Small intestine (tissue), 16 donors: ENCODE measurements at places on chromosomes 3 and 15. TPM values are rescaled to one million over a fixed set of nuclear protein-coding genes. Genes with fewer than 3 reads are reported as not detected.
A peak's percentile ranks its signal among the peaks of the same experiment; 100 is the strongest.

The CMTM6 gene
- polyA plus RNA-seq: 55.7 TPM

The GOLGA8G gene
- not detected for polyA plus RNA-seq

The CHRM5 gene
- polyA plus RNA-seq: not detected

The ITIH3 gene
- polyA plus RNA-seq: 6.7 TPM

The NR2E3 gene
- polyA plus RNA-seq: 0.89 TPM

The AP3S2 gene
- polyA plus RNA-seq: 22.7 TPM

The OXSM gene
- polyA plus RNA-seq: 25.1 TPM

The PIK3CA gene
- polyA plus RNA-seq: 5.7 TPM

The MRPS25 gene
- 159 TPM for polyA plus RNA-seq

The TP63 gene
- polyA plus RNA-seq: 0.12 TPM

The PIF1 gene
- polyA plus RNA-seq: 5.5 TPM

The RCCD1 gene
- 4.9 TPM for polyA plus RNA-seq

DNA sequence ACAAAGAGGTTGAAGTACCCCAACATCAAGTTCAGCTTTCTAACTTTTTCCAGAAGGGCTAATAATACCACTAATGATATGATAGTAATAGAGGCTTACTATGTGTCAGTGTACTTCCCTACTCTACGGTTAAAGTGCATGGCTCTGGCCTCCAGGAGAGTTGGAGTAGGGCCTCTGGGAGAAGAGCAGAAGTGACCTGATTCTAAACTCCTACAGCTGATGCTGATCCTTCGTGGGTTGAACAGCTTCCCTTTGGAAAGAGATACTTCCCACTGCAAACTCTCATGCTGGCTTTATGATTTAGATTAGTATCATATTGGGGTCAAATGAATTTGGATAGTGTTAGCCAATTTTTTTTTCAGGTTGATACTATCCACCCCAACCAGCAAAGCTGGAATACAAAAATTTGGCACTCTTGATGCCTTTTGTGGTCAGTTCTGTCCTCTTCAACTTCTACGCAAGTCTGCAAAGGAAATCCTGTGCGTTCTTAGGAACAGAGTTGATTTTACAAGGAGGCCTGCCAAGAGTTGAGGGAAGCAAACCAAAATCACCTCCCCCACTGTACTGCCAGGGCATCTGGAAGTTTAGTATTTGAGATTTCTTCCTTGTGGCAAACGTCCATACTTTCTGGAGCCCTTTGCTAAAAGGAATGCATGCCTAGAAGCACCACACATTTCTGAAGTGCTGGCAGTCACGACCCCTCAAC lies 17.8 kb downstream of the TMEM212 start:
- H3K27ac ChIP-seq: peak overlapping the region; percentile 64
- H3K27me3 ChIP-seq: no peaks in the 10 kb centered on the region
- no peak for DNase-seq
- H3K36me3 ChIP-seq: no peaks in the 10 kb centered on the region
- no peak overlapping the region for H3K4me3 ChIP-seq

GRCh38 chr3:107855710-107856109 lies 235.1 kb downstream of the CD47 start:
- H3K4me3 ChIP-seq: no peak overlapping the region
- H3K4me1 ChIP-seq: no peaks in the 10 kb centered on the region
- no peak overlapping the region for H3K27ac ChIP-seq
- H3K27me3 ChIP-seq: no peaks in the 10 kb centered on the region
- DNase-seq: peak; percentile 35

DNA sequence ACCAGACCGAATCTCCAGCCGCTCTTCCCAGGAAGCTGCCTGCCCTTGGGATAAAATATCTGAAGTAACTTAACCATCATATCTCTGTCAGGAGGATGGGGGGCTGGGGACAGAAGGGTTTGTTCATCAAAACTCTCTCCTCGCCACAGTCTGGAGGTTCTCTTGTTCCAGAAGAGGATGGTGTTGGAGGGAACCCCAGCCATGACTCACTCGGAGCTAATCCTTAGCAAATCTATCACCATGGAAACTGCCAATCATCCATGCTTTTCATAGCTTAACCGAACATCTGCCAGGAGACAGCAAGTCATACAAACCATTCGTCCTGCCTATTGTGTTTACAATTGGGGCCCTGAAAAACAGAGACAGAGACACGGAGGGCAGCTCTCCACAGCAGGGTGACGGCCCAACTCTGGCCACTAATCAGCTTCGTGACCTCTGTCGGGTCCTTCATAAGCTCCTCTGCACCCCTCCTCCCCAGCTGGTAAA lies 73.8 kb upstream of the HEG1 start:
- H3K4me3 ChIP-seq: no peak overlapping the region
- no peaks in the 10 kb centered on the region for H3K27me3 ChIP-seq
- peaks cover 4% of the 10 kb centered on the region for H3K4me1 ChIP-seq
- H3K36me3 ChIP-seq: peaks cover 28% of the 10 kb centered on the region

GRCh38 chr15:65329288-65329983 lies 25.0 kb downstream of the RNU5B-1 start:
- H3K36me3 ChIP-seq: no peaks in the 10 kb centered on the region
- no peak overlapping the region for H3K4me3 ChIP-seq
- H3K4me1 ChIP-seq: no peaks in the 10 kb centered on the region
- no peak for DNase-seq
- no peaks in the 10 kb centered on the region for H3K27me3 ChIP-seq

GRCh38 chr15:90893175-90894090 lies 9.1 kb downstream of the FES start:
- H3K4me3 ChIP-seq: no peak overlapping the region
- peaks cover 6% of the 10 kb centered on the region for H3K36me3 ChIP-seq
- H3K27me3 ChIP-seq: no peaks in the 10 kb centered on the region
- no peaks in the 10 kb centered on the region for H3K4me1 ChIP-seq
- no peak for DNase-seq

DNA sequence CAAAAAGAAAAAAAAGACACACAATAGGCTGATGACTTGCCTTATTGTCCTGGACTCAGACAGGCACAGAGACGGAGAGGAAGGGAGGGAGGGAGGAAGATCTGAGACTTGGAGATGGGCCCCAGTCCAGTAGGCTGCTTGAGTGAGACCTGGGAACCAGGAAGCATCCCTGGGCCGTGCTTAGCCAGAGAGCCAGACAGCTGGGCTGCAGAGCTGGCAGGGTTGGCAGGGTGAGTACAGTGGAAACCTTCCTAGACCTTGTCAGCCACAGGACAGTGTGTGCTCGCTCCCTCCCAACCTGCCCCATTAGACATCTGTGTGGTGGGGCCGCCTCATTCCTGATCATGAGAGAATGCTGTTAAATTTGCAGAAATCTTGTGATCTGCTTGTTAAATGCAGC lies 107.9 kb upstream of the ALDH1A3 start:
- no peak for DNase-seq
- no peaks in the 10 kb centered on the region for H3K36me3 ChIP-seq
- H3K4me3 ChIP-seq: no peak overlapping the region

GRCh38 chr15:59993041-59993750 lies 10.9 kb upstream of the FOXB1 start:
- DNase-seq: no peak
- no peaks in the 10 kb centered on the region for H3K36me3 ChIP-seq
- H3K4me1 ChIP-seq: no peaks in the 10 kb centered on the region
- peaks cover 17% of the 10 kb centered on the region for H3K27me3 ChIP-seq
- no peak overlapping the region for H3K4me3 ChIP-seq

- H3K27ac ChIP-seq: no peak overlapping the region
- DNase-seq: peak; percentile 36
- no peaks in the 10 kb centered on the region for H3K27me3 ChIP-seq
- no peaks in the 10 kb centered on the region for H3K4me1 ChIP-seq
- H3K36me3 ChIP-seq: peaks cover 19% of the 10 kb centered on the region
- H3K4me3 ChIP-seq: no peak overlapping the region
Observed at GRCh38 chr15:100635406-100636071, 33.1 kb downstream of the ASB7 start.

GRCh38 chr15:77186594-77187011 lies 115.7 kb upstream of the TSPAN3 start:
- peak; percentile 43 for DNase-seq
- H3K27me3 ChIP-seq: no peaks in the 10 kb centered on the region
- H3K4me3 ChIP-seq: no peak overlapping the region
- peaks cover under 1% of the 10 kb centered on the region for H3K36me3 ChIP-seq
- peak overlapping the region; percentile 39 for H3K27ac ChIP-seq

DNA sequence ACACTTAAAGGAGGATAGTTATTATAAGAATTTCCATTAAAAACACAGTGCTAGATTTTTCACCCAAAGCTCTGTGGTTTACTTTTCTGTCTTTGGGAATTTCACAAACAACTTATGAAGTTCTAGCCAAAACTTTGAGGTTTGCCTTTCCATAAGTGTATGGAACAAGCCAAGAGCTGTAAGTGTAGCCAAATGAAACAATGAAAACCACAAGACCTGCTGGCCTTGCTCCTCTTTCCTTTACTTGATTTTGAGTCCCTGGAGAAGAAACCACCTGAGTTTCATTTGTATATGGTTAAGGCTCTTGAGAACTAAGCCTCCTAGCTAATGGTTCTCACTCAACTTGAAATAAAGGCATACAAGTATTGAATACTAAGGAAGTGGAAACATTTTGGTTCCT lies 365.3 kb upstream of the EPHA3 start:
- H3K27ac ChIP-seq: no peak overlapping the region
- H3K4me1 ChIP-seq: no peaks in the 10 kb centered on the region
- no peaks in the 10 kb centered on the region for H3K27me3 ChIP-seq
- H3K36me3 ChIP-seq: no peaks in the 10 kb centered on the region

- peaks cover 2% of the 10 kb centered on the region for H3K36me3 ChIP-seq
- no peaks in the 10 kb centered on the region for H3K4me1 ChIP-seq
- no peak overlapping the region for H3K4me3 ChIP-seq
- no peak for DNase-seq
Observed at GRCh38 chr3:154151969-154152368, 30.8 kb downstream of the ARHGEF26 start.

DNA sequence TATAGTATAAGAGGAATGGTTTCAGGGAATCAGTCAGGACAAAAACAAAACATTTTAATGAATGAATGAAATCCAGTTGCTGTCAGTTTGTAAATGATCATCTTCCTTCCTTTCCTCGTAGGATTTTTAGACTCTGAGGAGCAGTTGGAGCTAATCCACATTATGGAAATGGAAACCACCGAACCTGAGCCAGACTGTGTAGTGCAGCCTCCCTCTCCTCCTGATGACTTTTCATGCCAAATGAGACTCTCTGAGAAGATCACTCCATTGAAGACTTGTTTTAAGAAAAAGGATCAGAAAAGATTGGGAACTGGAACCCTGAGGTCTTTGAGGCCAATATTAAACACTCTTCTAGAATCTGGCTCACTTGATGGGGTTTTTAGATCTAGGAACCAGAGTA lies 3.1 kb downstream of the TIPARP start:
- no peak for DNase-seq
- H3K36me3 ChIP-seq: peaks cover 4% of the 10 kb centered on the region
- peaks cover 18% of the 10 kb centered on the region for H3K4me1 ChIP-seq
- H3K27me3 ChIP-seq: no peaks in the 10 kb centered on the region

- no peaks in the 10 kb centered on the region for H3K36me3 ChIP-seq
- H3K27me3 ChIP-seq: no peaks in the 10 kb centered on the region
- H3K27ac ChIP-seq: peak overlapping the region; percentile 12
- H3K4me3 ChIP-seq: no peak overlapping the region
- peaks cover 21% of the 10 kb centered on the region for H3K4me1 ChIP-seq
Observed at GRCh38 chr15:77454951-77455350, 34.3 kb downstream of the HMG20A start.

- H3K27ac ChIP-seq: no peak overlapping the region
- no peaks in the 10 kb centered on the region for H3K36me3 ChIP-seq
- no peak overlapping the region for H3K4me3 ChIP-seq
- no peaks in the 10 kb centered on the region for H3K27me3 ChIP-seq
Observed at GRCh38 chr15:69656271-69657030, 203.8 kb downstream of the RPLP1 start.

GRCh38 chr3:113270068-113270467 lies 58.7 kb downstream of the BOC start:
- H3K27me3 ChIP-seq: peaks cover 5% of the 10 kb centered on the region
- no peaks in the 10 kb centered on the region for H3K4me1 ChIP-seq
- no peak for DNase-seq
- H3K4me3 ChIP-seq: no peak overlapping the region
- H3K27ac ChIP-seq: no peak overlapping the region

GRCh38 chr3:117743993-117744392 lies 1034.4 kb downstream of the TUSC7 start:
- H3K4me3 ChIP-seq: no peak overlapping the region
- H3K4me1 ChIP-seq: no peaks in the 10 kb centered on the region
- H3K27me3 ChIP-seq: no peaks in the 10 kb centered on the region
- no peak for DNase-seq

GRCh38 chr3:130976706-130977105 lies 49.9 kb downstream of the ASTE1 start:
- no peaks in the 10 kb centered on the region for H3K27me3 ChIP-seq
- H3K36me3 ChIP-seq: peaks cover 16% of the 10 kb centered on the region
- H3K27ac ChIP-seq: no peak overlapping the region
- DNase-seq: no peak
- no peak overlapping the region for H3K4me3 ChIP-seq

- H3K27me3 ChIP-seq: no peaks in the 10 kb centered on the region
- H3K4me1 ChIP-seq: no peaks in the 10 kb centered on the region
- DNase-seq: no peak
- H3K4me3 ChIP-seq: no peak overlapping the region
- peaks cover 20% of the 10 kb centered on the region for H3K36me3 ChIP-seq
Observed at GRCh38 chr3:197533927-197534725, 21.6 kb downstream of the BDH1 start.

DNA sequence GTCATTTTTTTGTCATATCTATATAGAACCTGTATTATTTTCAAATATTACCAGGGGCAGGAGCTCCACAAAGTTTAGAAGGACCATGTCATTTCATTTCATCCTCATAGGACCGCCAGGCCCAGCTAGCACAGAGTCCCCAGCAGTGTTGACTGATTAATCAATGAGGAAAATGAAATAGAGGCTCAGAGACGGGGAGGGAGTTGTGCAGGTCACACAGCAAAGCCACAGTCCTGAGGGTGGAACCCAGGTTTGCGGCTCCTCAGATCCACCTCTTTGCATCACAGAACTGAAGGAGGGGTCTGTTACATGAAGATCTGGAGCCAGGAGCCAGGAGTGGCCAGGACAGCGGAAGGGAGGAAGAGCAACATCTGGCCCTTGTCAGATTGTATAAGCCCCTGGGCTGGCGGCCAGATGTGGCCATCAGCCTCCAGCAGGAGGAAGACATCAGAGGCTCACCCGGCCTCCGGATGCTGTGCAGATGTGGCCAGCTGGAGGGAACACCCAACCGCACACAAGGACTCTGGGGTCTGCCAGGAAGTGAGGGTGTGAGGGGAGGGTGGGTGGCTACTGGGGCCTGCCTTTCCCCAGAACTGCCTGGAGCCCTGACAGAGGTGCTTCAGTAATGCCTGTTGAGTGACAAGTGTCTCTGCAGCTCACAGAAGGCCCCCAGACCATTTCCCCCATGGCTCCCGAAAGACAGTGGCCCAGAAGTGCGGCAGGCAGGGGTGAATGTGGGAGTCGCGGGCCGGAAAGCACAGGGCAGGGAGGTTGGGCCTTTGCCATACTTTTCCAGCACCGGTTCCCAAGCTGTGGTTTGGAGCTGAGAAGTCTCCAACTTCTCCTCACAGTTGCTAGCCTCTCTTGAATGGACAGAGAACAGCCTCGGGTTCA lies 21.3 kb downstream of the EFCC1 start:
- H3K27ac ChIP-seq: peak overlapping the region; percentile 71
- no peaks in the 10 kb centered on the region for H3K36me3 ChIP-seq
- H3K4me3 ChIP-seq: no peak overlapping the region
- H3K27me3 ChIP-seq: peaks cover 20% of the 10 kb centered on the region
- peaks cover 10% of the 10 kb centered on the region for H3K4me1 ChIP-seq

GRCh38 chr3:145915787-145916186 lies 245.2 kb downstream of the PLOD2 start:
- no peak overlapping the region for H3K4me3 ChIP-seq
- DNase-seq: no peak
- H3K4me1 ChIP-seq: no peaks in the 10 kb centered on the region
- no peaks in the 10 kb centered on the region for H3K27me3 ChIP-seq
- H3K27ac ChIP-seq: no peak overlapping the region

GRCh38 chr3:177333533-177334520 lies 136.5 kb upstream of the TBL1XR1 start:
- no peak overlapping the region for H3K4me3 ChIP-seq
- no peaks in the 10 kb centered on the region for H3K27me3 ChIP-seq
- H3K27ac ChIP-seq: no peak overlapping the region
